ENCODE measurements at places on chromosomes 7 and 10.

GRCh38 chr7:107387128-107387527, 82.7 kb upstream of the GPR22 start:
- DNase-seq = no peak

GRCh38 chr10:101031796-101032636, 982 bp downstream of the SFXN3 start:
- DNase-seq = no peak

GRCh38 chr10:21449288-21449966, 76.1 kb downstream of the SKIDA1 start:
- no peak for DNase-seq

- DNase-seq = no peak
Measured at GRCh38 chr10:113987805-113988204, 55.9 kb upstream of the ADRB1 start.

DNA sequence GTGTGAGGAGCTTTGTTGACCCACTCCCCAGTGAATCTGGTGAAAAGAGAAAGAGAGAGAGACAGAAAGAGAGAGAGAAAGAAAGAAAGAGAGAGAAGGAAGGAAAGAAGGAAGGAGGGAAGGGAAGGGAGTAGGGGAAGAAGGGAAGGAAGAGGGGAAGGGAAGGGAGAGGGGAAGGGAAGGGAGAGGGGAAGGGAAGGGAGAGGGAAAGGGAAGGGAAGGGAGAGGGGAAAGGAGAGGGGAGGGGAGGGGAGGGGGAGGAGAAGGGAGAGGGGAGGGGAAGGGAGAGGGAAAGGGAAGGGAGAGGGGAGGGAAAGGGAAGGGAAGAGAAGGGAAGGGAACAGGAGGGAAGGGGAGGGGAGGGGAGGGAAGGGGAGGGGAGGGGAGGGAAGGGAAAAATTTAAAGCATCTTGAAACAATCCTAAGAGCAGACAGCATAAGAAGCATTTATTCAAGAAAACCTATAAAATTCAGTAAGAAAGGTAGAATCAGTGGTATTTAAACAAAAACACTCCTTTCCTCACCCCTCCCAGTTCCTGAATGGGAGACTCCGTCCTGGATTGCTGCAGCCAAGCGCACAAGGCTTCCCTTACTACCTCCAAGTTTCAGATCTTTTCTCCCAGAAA, 846.2 kb upstream of the POM121L12 start:
- no peak for DNase-seq

GRCh38 chr7:117019786-117020590, 66.7 kb downstream of the ST7 start:
- DNase-seq = no peak

- no peak for DNase-seq
Measured at GRCh38 chr10:988667-989545, 672 bp downstream of the GTPBP4 start.

- DNase-seq = no peak
Measured at GRCh38 chr7:43771573-43771972, 13.1 kb downstream of the BLVRA start.

- no peak for DNase-seq
Measured at GRCh38 chr7:28641752-28642545, 229.6 kb downstream of the CREB5 start.

DNA sequence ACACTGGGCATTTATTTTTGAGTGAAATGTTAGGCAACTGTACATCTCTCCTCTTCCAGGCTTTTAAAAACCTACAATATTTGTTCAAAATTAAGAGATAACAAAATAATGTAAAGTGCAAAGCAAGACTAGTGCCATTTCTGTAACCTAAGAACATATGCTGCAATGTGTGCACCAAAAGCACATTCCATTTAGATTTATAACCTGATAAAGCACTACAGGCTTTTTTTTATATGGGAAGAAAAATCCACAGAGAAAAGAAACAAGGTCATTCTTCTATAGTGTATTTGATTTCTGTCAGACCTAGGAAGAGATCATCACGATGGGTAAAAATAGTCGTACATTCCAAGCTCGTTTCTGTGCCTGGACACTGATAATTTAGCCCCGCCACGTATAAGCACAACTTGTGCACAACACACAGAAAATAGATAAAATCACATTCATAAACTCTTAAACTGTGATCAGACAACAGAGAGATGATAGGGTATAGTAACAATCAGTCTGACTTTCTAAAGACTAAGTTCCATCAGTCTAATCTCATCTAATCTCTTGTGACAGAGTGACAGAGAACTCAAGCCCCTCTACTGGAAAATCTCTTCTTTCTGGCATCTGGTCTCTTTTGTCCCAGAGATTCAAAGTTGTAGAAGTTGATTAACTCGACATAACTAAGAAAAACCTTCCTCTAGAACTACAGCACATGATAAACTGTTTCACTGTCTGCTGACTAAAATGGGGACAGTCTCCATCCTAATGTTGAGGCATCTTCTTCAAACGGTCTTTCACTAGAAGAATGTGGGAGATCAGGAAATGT, 6.7 kb downstream of the LAMB1 start:
- no peak for DNase-seq

GRCh38 chr10:100934084-100934659, 21.4 kb downstream of the SLF2 start:
- no peak for DNase-seq

DNA sequence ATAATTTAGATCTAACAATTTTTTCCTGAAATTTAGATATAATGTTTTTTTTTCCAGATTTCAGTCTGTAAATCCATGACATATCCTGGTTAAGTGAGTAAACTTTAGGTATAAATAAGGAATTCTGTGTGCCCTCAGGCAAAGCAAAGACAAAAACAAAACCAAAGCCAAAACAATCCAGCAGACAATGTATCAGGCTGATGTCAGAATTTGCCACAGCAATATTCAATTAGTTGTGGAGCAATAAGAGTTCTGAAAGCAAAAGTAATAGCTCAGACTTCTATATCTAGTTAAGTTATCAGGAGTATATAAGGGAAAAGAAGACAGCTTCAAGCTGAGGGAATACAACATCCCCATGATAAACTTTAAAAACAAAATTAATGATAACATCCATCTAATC, 82.0 kb downstream of the MKX start:
- DNase-seq = no peak

DNA sequence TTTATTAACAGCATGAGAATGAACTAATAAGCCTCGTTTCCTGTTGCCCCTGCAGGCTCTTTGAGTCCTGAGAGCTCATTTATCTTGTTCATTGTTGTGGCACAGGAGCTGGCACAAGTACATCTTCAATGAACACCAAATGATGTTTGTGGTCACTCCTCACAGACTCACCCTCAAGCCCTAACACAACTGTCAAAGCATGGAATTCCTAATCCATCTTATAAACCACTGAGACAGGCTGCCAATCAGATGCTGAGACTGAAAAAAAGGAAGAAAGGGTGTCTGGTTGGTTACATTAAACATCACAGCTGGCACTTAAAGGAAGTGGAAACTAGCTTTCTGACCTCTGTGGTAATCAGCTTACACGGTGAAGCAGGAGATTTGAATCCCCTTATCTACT, 7.7 kb upstream of the CCDC172 start:
- no peak for DNase-seq

GRCh38 chr7:42189535-42189934, 47.5 kb downstream of the GLI3 start:
- DNase-seq = no peak

GRCh38 chr7:877312-878232, 1.2 kb downstream of the GET4 start:
- DNase-seq = no peak

DNA sequence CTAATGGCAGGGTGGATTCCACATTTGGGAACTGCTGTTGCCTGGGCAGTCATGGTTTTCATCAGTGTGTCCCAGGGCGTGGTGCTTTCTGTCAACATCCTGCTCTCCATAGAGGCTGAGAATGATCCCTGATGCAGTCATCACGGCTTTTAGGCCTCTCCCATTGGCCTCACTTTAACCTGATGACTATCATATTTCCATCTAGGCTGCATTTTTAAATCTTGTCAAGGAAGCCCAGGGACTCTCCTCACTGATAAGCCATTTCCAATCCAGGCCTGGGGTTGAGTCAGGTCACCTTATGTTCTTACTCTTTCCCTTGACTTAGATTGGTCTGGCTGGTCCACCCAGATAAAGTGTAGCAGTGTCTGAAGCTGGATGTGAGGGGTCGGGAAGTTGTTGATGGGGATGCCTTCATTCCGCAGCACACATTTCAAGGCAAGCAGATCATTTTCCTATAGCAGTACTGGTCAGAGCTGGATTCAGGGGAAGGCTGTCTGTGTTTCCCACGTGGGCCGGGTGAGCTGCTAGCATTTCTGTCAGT, 177.0 kb downstream of the AUTS2 start:
- no peak for DNase-seq

GRCh38 chr7:97018126-97018601, 6.5 kb downstream of the DLX5 start:
- DNase-seq = no peak

- DNase-seq = no peak
Measured at GRCh38 chr10:82037076-82037475, 162.1 kb downstream of the NRG3 start.

DNA sequence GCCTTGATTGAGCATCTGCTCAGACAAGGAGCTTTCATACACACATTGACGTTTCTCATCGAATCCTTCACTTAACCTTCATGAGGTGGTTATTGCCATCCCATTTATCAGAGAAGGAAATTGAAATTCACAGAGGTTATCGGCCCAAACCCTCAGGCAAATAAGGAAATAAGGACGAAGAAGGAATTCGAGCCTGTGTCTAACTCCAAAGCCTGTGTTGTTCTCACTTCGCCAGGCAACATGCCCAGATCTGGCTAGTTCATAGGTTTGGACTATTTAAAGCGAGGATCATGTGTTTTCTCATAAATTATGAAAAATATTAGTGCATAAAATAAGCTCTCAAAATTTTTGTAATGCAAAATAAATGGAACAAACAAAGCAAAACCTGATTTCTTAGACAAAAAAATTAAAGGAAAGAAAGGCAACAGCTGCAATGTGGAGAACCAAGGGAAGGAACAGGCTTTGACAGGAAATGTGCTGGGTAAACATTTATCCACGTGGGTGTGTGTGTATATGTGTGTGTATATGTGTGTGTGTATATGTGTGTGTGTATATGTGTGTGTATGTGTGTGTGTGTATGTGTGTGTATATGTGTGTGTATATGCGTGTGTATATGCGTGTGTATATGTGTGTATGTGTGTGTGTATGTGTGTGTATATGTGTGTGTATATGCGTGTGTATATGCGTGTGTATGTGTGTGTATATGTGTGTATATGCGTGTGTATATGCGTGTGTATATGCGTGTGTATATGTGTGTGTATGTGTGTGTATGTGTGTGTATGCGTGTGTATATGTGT, 4.8 kb downstream of the UCN3 start:
- DNase-seq = no peak

GRCh38 chr7:122369756-122370155, 65.2 kb upstream of the FEZF1 start:
- no peak for DNase-seq

DNA sequence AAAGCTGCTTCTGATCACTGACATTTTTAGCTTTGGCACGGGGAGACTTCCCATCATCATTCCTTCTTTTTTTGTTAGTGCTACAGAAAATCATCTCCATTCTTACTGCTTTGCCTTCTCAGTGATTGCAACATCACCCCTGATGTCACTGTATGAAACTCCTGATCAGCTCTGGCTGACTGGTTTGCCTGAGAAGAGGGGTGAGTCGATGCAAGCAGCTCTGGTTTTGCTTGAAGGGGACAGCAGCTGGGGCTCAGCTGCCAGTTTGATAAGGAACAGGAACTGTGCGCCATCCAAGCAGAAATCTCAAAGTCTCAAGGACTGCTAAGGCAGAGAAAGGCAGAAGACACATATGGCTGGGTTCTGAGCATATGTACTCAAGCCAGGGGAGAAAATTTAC, 808.5 kb upstream of the CELF2 start:
- no peak for DNase-seq

DNA sequence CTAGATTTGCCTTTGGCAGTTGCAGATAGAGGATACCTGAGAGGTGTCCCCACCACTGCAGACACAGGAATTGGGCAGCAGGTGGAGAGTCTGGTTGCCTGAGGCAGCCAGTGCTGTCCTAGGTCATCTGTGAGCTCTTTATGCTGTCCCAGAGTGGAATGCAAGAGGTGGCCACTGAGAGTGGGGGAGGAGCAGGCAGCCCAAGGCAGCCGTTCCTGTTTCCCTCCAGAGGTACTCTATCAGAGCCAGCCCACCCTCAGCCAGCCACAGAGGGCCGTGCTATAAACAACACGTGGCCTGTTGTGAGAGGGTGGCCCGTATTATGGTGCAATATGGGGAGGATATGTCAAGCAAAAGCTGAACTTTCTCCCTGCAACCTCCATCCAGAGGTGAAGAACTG, 8.5 kb downstream of the LRRC18 start:
- DNase-seq = no peak

- no peak for DNase-seq
Measured at GRCh38 chr10:17375936-17376584, 78.3 kb downstream of the ST8SIA6 start.

- no peak for DNase-seq
Measured at GRCh38 chr7:36606976-36607720, 117.1 kb downstream of the AOAH start.

GRCh38 chr7:26898891-26899290, 34.5 kb upstream of the SKAP2 start:
- no peak for DNase-seq

DNA sequence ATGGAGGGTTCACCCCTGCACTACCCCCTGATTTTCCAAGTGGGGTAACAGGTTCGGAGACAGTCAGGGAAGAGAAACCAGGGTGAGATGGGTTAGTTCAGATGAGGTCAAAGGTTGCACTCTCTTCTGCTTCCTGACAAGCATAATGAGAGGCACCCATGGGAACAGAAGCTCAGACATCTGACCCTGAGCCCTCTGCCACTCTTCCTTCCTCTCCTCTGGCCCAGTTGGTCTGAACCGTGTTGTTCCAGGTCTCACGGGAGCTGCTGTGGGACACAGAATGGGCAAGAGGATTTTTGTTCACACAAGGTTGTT, 38.4 kb downstream of the DNAJB12 start:
- no peak for DNase-seq

DNA sequence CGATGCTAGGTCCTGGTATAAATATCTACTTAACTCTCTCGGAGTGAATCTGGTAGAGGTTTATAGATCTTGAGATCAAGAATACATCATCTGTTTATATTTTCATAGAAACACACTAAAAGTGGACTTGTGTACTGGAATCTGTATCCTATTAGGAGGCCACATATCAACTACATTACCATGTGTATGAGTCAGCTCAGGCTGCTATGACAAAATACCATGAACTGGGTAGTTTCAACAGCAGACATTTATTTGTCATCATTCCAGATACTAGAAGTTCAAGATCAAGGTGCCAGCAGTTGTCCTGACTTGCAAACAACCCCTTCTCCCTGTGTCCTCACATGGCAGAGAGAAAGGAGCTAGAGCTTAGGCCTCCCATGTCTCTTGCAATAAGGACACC, 113.9 kb upstream of the PFKP start:
- DNase-seq = no peak

GRCh38 chr10:103193820-103194529, 903 bp upstream of the NT5C2 start:
- DNase-seq = no peak

DNA sequence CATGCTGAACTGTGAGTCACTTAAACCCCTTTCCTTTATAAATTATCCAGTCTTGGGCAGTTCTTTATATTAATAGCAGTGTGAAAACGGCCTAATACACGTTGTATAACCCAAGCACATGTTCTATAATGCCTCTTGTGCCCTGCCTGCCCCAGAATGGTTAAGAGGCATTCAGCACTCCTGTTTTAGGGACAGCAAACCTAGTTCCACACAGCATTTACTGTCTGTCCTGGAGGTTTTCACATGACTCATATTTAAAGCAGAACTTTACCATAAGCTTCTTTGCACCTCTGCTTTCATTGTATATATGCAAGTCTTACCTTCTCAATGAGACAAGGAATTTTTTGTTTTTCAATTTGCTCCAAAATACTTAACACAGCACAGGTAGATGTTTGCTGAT, 144.8 kb downstream of the ICA1 start:
- no peak for DNase-seq
